ENCODE measurements at places on chromosomes 4 and X.

DNA sequence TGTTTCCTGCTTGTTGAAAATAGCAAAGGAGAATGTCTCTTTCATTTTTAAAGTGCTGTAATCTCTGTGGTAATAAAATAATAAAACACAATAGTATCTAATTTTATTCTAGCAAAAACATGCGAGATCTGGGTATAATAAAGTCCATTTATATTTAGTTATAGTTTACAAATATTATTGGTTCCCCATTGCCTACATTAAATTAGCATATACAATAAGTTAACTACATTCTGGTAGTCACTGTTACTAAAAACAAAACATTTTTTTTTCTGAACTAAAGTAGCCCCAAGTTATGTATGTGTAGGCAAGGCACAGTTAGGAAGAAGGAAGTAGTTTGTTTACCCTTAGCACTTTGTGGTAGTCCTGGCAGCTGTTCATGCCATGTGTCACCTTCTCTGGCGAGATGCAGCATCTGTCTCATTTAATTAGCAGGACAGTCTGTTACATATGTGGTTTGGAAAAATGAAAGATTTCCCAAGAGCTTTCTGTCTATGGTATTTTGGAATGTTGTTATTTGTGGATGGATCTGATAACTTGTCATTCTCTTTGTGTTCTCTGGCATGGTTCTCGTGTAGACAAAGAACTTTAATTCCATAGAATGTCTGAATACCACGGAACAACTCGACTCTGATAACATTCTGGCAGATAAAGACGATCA lies 231.3 kb upstream of the PITX2 start:
- peak; percentile 14 for DNase-seq

DNA sequence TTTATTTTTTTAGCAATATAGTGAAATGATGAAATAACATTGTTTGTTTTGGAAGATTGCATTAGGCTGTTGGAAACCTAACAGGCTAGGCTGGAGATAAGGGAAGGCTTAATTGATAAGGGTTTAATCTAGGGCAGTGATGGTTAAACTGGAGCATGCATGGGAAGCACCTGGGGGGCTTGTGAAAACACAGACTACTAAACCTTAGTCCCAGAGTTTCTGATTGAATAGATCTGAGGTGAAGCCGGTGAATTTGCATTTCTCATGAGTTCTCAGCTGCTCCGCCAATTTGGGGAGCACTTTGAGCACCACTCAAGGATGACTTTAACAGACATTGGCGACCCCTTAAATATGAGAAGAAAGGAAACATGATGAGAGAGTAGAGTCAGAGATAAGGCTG lies 11.5 kb downstream of the STK26 start:
- DNase-seq, result no peak

GRCh38 chr4:3936184-3936583 lies 170.0 kb downstream of the ADRA2C start:
- no peak for DNase-seq

GRCh38 chr4:18071894-18072293 lies 50.3 kb upstream of the LCORL start:
- no peak for DNase-seq

- DNase-seq, result no peak
Measured at GRCh38 chr4:37455301-37456131, 211.0 kb downstream of the NWD2 start.
